Caki2 (cell line): ENCODE measurements at places on chromosomes 3 and 15.
A peak's percentile ranks its signal among the peaks of the same experiment; 100 is the strongest.

GRCh38 chr3:87363721-87364120 is 87.3 kb upstream of the POU1F1 start:
- no peak for DNase-seq

DNA sequence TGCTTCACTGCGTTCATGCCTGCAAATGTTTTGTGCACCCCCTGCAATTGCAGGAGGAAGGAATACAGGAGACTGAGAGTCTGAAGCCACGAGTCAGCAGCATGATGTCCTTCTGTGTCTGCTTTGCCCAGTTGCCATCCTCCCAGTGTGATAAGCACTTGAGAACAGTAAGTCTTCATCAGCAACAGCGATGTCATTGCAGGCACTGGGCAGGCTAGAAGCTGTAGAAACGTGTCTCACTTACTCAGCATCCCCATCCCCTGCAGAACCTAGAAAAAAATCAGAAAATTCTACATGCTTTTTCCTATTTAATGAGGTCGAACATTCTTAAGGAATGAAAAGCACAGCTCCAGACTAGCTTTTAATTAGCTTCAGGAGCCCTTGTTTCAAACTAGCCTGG is 156.5 kb upstream of the LPP start:
- no peak for DNase-seq

DNA sequence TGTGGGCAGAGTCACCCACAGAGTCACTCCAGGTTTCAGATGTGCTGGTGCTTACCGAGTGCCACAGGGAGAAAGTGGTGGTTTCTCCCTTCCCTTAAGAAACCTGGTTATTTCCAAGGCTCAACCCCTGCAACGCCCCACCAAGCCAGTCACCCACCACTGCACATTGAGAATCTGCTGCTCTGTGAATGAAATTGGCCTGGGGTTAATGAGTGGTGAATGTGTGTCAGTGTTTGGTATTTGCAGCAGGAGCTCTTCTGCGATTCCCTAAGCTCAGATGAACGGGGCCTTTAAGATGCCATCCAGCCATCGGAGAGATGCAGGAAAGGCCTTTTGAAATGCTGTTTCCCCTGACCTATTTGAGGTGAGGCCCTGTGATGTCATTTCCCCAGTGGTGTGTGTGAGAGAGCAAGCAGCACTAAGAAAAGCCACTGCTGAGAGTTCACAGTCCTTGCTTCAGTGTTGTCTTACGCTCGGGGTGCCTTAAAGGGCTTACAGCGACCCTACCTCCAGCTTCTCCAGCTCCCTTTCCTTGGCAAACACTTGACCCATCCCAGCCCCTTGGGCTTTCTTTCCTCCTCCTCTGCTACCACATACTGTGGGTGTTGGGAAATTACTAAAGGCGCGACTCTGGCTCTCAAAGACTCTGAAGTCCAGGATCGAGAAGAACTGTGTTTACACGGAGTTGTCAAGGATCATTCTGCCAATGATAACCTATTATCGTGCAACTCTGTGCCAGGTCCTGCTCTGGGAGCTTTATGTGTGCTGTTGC is 68.9 kb downstream of the SMAD3 start:
- DNase-seq = peak; percentile 99

DNA sequence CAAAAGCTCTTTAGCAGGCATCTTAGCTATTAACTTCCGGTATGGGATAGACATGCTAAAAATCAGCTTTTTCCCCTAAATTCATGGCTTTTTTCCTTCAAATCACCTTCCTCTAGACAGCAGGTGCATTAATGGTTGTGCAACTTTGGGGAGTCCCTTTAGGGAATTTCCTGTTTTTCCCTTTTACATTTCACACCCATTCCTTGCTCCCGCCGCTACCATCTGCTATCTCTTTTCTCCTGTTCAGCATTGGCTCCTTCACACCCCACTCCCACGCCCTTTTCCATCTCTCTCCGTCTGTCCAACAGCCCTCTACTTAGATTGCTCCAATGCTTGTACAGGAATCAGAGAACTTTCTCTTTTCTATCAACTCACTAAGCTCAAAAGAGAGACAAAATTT is 43.4 kb downstream of the FEZF2 start:
- no peak for DNase-seq

- DNase-seq = no peak
Observed at GRCh38 chr15:65101891-65102708, 12.9 kb downstream of the UBAP1L start.

GRCh38 chr3:127672429-127673190 is at the start of gene ABTB1:
Gene ABTB1 (plus strand): TSS chr3:127672952. CDS start chr3:127673026, 74 bp downstream.
- peak; percentile 45 for DNase-seq

DNA sequence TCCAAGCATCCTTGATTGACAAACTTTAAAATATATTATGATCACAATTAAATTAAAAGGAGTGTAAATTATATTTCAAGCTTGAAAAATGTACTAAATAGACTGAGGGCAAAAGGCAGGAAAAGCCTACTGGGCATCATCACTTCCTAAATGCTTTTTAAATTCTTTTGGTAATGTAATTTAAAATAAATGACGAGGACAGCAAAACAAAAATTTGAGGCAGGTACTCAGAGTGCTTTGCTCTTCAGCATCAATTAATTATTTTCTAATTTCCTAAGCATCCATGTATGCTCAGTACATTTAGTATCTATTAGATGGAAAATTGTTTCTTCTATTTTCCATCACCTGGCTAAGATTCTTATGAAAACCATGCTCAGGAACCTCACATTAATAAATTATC is 5.2 kb downstream of the CBLB start:
- DNase-seq = no peak

DNA sequence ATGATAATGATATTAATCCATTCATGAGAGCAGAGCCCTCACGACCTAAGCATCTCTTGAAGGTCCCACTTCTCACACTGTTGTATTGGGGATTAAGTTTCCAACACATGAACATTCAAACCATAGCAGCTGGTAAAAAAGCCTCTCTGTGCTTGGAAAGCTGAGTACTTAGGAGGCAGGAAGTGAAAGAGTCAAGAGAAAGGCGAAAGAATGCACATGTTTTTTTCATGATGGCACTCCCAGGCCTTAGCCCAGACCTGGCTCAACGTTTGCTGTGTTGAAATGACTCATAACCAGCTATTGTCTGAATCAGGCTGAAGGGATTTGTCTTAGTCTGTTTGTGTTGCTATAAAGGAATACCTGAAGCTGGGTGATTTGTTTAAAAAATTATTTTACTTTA is 84.4 kb upstream of the RGMA start:
- peak; percentile 20 for DNase-seq
